ENCODE measurements at places on chromosomes 1 and 21.
A peak's percentile ranks its signal among the peaks of the same experiment; 100 is the strongest.

DNA sequence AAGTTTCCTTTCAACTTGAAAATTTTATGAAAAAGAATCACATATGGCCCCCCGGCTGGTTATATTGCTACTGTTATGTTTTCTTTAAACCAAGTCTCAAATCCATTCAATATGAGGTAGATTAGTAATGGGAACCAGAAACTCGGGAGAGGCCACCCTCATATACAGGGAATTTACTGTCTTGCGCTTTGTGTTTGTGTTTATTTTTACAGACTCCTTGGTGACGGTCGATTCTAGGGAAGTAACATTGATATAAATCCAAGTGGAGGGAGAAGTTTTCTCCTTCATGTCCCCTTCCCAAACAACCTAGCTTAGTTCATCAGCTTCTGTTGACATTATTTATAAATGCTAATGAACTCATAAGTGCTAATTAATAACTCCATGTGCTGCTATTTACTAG, 163.5 kb upstream of the LMO4 start:
- no peak for DNase-seq

DNA sequence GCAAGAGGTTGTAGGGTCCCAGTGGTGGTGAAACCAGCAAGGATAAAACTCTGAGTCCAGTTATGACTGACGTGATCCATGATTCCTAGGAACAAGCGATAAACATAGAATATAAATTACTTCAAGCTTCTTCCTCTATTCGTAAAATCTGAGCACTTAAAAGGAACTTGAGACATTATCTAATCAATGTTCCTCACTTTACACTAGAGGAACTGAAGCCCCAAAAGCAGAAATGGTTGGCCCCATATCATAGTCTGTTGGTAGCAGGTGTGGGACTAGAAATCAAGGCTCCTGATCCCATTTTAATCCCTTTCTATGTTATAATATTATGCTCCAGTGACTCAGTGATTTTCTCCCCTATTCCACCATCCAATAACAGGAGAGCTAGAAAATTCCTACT, 21.9 kb upstream of the MNDA start:
- DNase-seq: peak; percentile 65

- no peak for DNase-seq
These were observed 92.7 kb upstream of the COG2 start for GRCh38 chr1:230549625-230550024.

DNA sequence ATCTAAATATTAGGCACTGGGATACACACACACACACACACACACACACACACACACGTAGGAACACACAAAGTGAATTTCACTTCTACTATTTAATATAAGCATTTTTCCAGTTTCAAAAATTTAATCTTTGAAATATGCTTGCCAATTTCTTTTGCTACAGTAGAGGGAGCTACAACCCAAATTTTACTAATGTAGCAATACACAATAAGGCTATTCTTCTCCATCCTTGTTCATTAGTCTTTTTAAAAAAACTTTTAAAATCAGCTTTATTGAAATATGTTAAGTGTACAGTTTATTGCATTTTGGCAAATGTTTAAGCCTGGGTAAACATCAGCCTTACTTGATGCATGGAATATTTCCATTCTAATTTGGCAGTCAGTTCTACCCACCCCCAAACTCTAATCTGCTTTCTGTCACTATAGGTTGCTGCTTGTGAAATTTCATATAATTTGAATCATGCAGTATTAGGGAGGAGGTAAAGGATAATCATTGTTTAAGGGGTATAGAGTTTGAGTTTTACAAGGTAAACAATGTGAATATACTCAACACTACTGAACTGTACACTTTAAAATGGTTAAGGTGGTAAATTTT, 93.0 kb upstream of the TENT5C start:
- DNase-seq: peak; percentile 5

DNA sequence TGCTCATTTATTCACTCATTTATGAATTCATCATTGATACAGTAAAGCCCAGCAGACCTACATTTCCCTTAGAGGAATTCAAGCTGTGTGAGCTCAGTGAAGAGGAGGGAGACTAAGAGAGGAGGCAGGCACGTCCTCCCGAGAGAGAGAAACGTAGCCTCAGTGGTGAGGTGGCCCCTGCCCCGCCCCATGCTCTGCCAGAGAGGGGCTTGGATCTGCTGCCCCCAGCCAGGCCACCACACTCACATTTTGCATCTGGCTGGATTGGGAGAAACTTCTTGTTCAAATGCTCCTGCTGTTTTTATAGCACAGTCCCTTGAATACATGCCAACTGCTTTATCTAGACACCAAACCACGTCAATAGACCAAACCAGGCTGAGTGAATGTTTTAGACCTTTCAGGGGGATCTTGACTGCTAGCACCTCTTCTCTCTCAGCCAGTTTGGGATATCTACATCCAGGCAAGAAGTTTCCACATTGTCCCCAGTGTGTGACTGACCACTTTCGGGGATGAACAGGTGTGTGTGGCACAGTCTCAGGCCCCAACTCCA, 67.7 kb upstream of the AJAP1 start:
- no peak for DNase-seq

DNA sequence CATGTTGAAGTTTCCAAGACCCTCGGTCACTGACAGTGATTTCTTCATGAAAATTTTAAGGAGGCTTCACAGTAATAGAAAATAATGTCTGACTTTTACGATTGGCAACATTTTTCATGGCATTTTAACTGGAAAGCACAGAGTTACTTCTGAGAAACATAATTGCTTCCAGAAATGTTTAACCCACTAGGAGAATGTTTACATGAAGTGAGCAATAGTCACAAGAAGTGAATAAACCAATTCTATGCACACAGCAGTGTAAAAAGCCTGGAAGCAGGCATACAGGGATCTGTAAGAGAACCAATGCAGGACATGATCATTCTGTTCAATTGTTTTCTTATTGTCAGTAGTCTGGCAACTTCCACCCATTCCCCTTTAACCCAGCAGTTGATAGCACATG, 316.2 kb upstream of the CXADR start:
- no peak for DNase-seq

- no peak for DNase-seq
These were observed 48.3 kb downstream of the CTTNBP2NL start for GRCh38 chr1:112444269-112444668.

DNA sequence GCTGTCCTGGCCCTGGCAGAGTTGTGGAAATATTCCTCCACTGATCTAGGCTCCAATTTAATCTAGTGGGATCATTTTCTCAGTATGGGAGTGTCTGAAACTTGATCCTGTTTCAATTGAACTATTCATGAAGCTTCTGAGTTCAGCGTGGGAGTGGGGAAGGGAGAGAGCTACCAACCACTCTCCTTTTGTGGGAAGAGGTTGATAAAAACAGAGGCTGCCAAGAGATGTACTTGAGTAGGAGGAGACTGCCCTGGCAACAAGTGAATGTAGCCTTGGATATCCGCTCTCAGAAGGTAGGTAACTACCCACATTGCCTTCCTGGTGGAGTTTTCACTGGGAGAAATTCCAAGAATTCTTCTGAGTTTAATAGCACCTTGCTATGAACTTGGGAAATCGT, at the start of gene CTXND2:
CTXND2 (plus strand) TSS at position 119 of the 400 bp plus-strand sequence. CDS start 25,179 bp downstream, outside the sequence.
- no peak for DNase-seq

DNA sequence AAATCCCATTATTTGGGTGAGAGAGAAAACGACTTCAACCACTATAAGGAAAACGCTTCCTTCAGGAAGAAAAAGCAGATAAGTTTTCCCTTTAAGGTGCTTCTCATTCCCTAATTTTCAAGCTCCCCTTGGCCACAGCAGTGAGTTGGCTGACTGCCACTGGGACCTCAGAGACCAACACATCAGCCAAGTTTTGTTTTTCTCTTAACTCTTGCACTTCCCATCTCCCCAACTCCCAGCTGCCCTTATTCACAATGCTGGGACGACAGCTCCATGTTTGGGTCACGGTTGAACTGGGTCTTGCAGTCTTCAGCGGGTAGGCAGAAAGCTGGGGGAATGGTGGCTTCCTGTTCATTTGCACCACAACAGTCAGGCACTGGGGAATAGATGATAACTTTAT, 18.9 kb downstream of the SGIP1 start:
- DNase-seq: no peak

DNA sequence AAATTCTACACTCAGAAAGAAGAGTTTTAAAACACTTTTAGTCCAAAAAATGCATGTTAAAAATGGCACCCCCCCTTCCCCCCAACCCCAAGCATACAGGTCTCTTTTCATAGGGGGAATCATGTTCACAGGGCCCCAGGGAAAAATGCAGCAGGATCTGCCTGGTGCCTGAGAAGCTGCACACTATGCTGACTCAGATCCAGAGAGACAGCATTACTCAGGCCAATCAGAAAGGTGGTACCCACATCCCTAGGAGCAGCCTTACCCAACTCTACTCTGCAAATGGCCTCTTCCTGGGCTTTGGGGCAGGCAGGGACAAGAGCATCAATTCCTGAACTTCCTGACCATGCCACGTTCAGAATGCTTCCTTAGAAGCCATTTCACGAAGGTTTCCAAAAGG, 119.0 kb downstream of the HIVEP3 start:
- DNase-seq: no peak

DNA sequence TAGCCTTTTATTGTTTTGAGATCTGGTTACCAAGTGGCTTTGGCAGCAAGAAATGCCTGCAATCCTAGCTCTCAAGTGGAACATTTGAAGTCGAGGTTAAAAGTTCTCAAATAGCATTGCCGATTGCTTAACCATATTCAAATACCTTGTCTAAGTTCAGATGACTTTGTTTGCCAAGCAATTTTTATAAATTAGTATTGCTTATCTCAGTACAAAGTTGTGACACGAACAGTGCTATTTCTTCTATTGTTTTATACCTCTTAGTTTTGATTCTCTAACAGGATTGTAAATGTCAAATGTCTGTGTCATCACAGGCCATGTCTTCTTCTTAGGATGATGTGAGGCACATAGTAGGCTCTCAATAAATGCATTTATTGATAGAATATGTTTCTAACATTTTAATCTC, 633.3 kb downstream of the PTPRC start:
- DNase-seq: no peak

DNA sequence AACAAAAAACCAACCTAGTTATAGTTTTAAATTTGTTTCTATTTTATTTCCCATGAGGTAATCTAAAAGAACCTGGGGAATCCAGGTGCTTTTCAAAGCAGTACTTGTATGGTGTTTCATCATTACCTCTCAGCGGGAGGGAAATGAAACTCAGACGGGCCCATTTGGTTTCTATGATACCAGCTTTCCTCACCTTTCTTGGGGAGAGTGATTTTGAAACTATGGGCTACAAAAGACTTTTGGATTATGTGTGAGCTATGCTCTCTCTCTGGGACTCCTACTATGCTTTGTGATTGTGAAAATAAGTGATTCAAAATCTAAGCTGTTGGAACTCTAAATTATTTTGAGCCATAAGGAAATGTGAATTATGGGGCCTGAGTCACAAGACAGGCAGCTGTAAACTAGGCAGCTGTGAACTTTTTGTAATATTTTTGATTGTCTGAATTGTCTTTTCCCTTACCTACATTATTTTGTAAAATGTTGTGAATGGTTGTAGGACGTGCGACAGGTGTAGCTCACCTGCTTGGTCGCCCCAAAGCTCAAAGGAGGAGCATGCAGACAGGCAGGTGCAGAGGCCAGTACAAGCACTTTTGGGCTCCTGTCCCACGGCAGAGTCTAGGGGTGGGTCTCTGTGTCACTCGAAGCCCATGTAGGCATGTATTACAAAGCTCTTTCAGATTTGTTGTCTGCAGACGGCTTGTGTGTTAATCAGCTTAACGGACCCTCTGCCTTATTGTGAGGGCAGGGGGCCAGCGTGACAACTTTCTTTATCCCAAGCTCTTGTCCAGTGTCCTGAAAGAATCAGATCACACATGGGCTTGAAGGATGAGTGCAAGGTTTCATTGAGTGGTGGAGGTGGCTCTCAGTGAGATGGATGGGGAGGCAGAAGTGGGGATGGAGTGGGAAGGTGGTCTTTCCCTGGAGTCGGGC, 64.8 kb upstream of the BACH1 start:
- peak; percentile 41 for DNase-seq

DNA sequence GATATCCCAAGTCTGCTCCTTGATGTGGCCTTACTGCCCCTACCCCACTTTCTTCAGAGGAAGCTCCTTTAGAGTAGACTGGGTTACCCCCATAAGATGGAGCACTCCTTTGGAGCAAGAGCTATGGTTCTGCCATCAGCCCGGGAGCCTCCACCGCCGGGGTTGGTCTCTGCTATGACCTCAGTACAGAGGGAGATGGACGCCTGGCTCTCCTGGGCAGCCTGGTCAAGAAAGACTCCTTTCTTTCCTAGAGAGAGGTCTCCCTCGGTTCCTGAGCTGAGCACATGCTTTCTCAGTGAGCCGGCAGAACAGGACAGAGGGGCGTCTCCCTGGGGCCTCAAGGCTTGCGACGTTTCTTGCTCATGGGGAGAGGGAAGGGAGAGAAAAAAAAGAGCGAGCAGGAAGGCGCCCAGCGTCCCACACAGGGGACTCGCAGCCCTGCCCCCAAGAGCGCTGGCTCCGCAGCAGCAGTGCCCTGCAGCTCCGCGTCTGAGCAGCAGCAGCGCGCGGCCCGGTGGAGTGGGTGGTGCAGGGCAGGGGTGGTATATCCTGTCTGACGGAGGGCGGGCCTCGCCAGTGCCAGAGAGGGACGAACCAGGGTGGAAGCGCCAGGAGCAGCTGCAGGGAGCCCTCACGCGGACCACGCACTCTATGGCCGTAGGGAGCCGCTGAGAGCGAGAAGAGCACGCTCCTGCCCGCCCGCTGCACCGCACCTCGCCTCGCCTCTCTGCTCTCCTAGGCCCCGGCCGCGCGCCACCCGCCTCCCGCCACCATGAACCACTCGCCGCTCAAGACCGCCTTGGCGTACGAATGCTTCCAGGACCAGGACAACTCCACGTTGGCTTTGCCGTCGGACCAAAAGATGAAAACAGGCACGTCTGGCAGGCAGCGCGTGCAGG, at the start of gene PKP1:
PKP1 (plus strand) TSS at position 576 of the 899 bp plus-strand sequence; CDS start at position 773, 197 bp downstream.
- no peak for DNase-seq

DNA sequence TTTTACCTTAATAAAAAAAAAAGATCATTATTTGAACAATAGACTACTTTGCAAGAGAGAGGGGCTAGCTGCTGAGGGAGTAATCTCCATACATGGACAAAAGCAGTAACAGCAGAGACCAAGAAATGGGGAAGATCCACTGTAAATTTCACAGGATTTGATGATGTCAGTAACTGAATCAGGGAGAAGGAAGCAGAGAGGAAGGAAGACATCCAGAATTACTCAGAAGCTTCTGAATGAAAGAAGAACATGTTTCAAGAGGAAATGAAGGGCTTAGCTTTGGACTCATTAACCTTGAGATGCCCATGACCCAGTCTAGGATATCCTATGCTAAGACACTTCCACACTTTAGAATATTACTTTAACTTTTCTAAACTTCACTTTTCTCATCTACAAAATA, 60.4 kb downstream of the SLC44A5 start:
- no peak for DNase-seq
